Activated CD4-positive, alpha-beta T cell treated with anti-CD3 and anti-CD28 coated beads, Interleukin-2, amount 50 U/mL, for 16 hours (primary cell): ENCODE measurements at places on chromosomes 5 and 9.

- DNase-seq, result peak; percentile 94
These were observed 14.0 kb upstream of the JAK2 start for GRCh38 chr9:4970970-4971641.

- no peak for DNase-seq
These were observed 1.0 kb upstream of the SLIT3 start for GRCh38 chr5:169301986-169302385.

DNA sequence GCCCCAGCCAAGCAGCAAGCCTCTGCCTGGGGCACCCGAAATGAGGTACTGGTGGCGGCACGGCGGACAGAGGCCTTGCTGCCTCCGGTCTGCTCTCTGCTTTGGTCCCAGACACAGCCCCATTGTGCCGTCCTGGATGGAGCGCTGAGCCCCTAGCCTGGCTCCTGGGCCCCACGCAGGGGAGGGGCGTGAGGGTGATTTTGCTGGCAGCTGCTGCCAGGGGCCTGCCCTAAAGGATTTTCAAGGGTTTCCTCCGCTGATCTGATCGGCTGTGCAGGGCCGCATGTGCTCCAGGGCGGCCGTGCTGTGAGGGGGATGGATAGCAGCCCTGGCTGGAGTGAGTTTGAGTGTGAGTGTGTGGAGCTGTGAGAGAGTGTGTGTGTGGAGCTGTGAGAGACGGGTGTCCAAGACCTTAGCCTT is 1.3 kb downstream of the GPSM1 start:
- DNase-seq, result no peak

DNA sequence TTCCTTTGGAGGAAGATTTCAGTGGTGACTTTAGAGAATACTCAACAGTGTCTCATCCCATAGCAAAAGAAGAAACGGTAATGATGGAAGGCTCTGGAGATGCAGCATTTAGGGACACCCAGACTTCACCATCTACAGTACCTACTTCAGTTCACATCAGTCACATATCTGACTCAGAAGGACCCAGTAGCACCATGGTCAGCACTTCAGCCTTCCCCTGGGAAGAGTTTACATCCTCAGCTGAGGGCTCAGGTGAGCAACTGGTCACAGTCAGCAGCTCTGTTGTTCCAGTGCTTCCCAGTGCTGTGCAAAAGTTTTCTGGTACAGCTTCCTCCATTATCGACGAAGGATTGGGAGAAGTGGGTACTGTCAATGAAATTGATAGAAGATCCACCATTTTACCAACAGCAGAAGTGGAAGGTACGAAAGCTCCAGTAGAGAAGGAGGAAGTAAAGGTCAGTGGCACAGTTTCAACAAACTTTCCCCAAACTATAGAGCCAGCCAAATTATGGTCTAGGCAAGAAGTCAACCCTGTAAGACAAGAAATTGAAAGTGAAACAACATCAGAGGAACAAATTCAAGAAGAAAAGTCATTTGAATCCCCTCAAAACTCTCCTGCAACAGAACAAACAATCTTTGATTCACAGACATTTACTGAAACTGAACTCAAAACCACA is 67.4 kb downstream of the VCAN start:
- peak; percentile 2 for DNase-seq

GRCh38 chr5:136886608-136887007 is 521.3 kb upstream of the TRPC7 start:
- no peak for DNase-seq

- peak; percentile 65 for DNase-seq
These were observed 708 bp upstream of the TUBB4B start for GRCh38 chr9:137240318-137240840.

DNA sequence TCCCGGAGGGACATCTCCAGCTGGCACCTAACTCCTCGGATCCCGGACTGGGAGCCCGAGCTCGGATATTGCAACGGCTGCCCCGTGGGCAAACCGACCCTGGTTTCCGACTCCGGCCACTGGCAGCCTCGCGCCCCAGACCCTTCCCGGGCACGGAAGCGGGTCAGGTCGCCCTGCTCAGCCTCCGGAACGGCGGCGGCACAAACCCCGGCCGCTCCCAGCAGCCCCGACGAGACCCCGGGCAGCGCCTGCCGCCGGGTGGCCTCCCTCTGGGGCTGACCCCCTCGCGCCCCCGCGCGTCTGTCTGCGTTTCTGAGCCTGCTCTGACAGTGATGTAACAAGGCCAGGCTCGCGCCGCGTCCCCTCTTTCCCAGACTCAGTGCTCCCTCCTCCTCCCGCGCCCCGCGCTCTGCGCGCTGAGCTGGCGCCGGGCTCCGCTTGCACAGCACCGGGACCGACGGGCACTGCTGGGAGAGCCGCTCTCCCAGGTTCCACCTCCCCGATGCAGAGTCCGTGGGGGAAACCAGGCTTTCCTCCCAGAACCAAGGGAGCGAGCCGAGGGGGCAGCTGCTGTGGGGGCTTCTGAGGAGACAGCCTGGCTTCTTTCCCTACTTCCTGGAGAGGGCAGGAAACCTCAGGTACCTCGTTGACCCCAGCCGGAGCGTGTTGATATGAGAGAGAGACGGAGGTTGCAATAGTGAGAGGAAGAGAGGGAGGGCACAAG is at the start of gene TMEM215:
Gene TMEM215 (plus strand): TSS at position 373 of the 724 bp plus-strand sequence. CDS start 644 bp downstream, outside the sequence.
- DNase-seq, result no peak

DNA sequence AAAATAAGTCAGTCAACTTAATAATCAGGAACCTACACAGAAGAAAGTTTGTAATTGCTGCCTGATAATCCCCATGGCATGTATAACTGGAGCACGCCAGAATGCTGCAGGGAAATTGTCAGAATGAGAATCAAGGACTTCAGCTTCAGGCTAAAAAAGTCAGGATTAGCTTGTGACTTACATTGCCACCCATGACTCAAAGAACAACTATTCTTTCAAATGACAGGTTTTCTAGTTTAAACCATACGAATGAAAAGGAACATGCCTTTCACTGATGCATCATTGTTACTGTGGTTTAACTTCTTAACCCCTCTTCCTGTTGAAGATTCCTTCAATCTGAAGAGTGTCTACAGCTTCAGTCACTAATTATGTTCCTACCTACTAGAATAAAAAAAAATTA is 112.4 kb downstream of the ISL1 start:
- no peak for DNase-seq

DNA sequence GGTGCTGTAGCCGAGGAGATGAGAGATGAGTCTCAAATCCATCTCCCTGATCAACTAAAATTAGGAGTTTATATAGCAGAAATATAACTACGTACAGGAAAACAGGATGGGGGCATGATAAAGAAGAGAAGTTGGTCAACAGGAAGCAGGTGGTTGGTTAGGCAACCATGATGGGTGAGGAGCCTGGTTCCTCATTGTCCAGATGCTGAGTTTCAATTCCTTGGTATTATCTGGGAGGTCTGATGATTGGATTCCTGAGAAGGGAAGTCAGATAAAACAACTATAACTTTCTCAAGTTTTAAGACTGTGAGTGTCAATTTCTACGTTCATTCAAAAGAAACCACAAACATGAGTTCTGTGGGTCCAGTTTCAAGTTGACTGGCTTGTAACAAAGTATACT is 323.9 kb downstream of the MTRR start:
- no peak for DNase-seq

DNA sequence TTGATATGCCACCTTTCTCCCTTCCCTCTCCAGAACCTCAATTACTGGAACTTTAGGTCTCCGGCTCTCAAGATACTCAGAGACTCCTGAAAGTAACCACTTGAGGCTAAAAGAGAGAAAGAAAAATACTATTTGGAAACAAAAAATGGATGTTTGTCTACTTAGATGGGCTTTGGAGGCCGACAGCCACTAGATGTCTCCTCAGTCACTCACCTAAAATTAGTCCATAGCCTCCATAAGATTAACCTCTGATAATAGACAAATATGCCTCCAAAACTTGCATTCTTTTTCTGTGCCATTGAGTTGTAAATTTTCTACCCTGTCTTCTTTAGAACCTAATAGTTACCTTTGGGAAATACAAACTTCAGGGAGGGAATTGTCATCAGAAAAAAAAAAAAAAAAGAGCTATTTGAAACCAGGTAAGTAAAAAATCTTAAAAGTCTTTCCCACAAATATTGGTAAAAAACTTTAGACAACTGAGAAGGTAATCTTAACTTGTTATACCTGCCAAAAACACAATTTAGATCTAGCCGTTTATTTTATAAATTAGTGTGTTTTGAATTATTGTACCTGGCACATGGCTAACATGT is 11.2 kb upstream of the PCDH1 start:
- no peak for DNase-seq

GRCh38 chr5:66209350-66209749 is 65.2 kb downstream of the SREK1 start:
- DNase-seq, result no peak

DNA sequence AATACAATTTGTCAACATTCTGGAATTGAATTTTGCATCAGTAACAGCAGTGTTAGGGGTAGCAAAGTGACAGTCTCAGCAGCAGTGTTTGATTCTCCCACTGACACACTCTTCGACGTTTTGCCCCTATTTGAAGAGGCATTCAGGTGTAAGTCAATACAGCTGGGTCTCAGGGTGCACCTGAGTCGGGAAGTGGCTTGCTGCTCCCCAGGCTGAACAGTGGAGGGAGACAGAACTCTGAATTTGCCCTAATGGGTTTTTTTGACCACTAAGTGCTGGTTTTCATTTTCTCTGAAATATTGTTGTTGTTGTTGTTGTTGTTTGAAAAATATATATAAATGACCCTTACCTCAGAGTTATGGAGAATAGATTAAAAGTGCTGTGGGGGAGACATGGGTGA is 223.2 kb downstream of the TLR4 start:
- DNase-seq, result no peak

DNA sequence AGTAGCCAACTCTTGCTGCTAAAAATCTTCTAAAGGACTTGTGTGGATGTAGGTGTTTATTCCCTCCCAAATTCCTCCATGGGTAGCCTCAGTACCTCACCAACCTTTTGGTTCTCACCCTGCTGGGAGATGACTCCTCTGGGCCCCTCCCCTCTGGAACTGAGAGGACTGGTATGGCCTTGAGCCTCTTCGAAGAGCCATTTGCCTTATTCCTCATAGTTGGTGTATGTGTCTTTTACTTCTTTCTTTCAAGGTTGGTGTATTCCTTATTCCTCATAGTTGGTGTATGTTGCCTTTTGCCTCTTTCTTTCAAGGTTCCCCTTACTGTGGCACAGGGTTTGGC is 48.3 kb downstream of the GNAQ start:
- no peak for DNase-seq

- DNase-seq, result no peak
These were observed 8.5 kb upstream of the CSNK1A1 start for GRCh38 chr5:149559706-149560105.

- DNase-seq, result no peak
These were observed 71.1 kb upstream of the NR3C1 start for GRCh38 chr5:143474616-143475015.

- no peak for DNase-seq
These were observed 524.9 kb upstream of the ITGA1 start for GRCh38 chr5:52262844-52263243.

DNA sequence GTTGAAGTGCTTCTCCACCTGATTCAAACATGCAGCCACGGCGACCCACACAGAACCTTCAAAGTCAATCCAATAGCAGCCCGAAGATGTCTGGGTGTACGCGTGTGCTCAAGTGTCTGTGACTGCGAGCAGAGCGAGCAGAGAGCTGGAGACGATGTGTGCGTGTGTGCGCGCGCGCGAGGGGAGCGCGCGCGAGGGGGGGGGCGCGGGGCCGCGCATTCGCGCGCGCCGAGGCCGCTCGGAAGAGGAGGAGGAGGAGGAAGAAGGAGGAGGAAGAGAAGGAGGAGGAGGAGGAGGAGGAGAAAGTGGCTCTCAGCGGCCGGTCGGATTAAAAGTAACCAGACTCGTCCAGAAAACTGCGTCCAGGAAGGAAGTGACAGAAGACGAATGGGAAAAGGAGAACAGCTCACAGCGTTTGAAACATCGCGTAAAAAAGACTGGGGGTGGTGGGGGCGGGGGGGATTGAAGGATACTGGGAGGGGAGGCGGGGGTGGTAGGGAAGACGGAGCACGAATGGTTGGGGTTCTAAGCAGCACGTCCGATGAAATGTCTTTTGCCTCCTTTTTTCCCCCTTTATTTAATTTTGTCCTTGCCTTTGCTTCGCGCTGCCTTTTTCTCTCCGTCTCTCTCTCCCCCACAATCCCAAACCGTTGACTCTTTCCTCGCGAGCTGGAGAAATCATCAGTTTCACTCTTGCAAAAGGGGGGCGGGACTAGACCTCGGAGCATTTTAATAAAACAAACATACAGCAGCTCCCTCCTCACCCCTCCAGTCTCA is at the start of gene MEF2C:
Gene MEF2C (minus strand): TSS at position 126 of the 777 bp plus-strand sequence. CDS start 59,396 bp downstream, outside the sequence.
- peak; percentile 37 for DNase-seq

- DNase-seq, result no peak
These were observed 886 bp downstream of the SLC4A9 start for GRCh38 chr5:140360681-140361479.

- no peak for DNase-seq
These were observed 216.2 kb downstream of the EBF1 start for GRCh38 chr5:158883502-158883901.

DNA sequence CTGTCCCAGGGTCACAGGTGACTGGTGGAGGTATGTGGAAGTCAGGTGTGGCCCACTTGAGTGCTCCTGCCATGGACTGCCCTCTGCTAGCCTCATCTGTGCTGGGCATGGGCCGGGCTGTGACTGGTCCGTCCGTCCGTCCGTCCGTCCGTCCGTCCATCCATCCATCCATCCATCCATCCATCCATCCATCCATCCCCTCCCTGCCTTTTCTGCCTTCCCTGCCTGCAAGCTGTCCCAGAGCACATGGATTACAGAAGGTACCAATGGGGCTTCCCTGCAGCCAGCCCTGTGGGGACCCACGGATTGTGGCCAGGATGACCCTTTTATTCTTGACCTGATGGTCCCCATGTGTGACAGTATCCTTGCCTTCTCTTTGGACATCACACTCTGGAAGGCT is 92.5 kb downstream of the MACROH2A1 start:
- no peak for DNase-seq

GRCh38 chr5:121962347-121962670 is 534 bp downstream of the SRFBP1 start:
- DNase-seq, result no peak

DNA sequence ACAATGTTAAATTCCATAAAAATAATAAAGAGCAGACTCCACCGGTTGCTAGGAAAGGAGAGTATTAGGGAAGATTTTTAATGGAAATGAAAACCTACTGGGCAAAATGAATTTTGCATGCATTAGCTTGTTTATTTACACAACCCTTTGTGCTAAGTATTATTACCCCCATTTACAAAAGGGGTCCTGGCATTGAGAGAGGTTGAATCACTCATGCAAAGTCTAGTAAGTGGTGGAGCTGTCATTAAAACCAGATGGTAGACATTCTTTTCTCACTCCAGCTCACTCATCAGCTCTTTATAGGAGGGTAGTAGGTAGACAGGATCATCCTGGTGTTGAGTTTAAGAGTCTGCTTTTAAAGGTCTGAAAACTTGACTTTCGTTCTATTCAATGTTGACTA is 395.1 kb downstream of the PLK2 start:
- DNase-seq, result no peak

DNA sequence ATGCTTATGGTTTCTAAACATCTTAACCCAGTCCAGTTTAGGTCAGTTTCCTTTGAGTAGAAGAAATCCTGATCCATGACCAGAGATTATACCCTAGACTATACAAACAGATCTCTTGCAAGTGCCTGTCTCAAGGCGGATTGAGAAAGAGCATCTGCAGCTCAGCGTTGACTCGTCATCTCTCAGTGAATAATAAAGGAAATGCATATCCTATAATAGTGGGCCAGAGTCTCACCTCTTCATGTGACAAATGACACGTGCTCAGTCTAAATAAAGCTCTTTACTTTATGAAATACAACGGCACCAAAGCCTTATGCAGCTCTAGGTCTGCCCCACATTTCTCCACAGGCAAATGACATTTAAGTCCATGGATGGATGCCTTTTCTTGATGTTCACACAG is 179.4 kb upstream of the NR3C1 start:
- DNase-seq, result peak; percentile 63
